ENCODE measurements at places on chromosomes 5 and 9.

DNA sequence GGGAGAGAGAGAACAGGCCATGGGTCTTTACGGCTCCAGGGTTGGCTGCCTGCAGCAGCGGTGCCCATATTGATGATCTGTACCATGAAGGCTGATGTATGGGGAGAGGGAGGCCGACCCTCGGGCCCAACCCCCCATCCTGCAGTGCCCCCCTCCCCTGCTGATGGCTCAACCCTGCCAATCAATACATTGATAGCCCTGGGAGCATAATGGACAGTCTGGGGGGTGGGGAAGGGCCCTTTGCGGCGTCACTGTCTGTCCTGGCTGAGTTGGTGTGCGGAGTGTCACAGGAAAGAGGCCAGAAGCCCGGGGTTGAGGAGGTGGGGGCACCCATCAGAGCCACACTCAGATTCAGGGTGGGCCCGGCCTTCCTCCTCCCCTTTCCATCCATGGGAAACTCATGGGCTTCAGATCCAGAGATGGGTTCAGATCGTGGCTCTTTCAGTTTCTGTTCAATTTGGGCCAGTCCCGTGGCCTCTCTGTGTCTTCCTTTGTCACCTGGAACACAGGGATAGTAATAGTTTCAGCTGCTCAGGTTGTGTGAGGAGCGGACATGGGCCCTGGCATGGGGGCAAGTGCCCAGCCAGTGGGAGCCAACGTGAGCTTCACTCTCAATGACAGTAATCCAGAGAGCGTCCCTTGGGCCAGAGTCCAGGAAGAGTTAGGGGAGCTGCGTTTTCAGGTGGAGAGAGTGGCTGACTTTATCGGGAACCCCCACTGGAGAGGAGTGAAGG is 9.5 kb downstream of the FGF18 start:
- no peak for DNase-seq

GRCh38 chr9:99823681-99824377 is 2.1 kb downstream of the NR4A3 start:
- DNase-seq, result no peak

- no peak for DNase-seq
Measured at GRCh38 chr5:157687198-157687554, 15.8 kb downstream of the C5orf52 start.

DNA sequence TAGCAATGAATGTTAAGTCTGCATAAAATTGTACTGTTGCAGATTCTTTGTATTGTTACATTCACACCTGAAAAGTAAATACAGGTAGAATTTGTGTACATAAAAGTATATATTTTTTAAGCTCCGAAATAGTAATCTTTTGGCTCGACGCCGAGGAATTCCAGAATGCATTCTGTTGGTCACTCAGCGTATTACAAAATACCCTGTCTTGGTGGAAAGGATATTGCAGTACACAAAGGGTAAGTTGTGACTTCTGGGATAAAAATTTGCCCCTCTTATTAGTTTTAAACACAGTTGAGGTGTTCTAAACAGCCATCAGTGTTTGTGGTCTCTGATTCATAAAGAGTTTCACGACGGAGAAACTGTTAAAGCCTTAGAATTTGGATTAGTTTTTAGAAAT is 257.6 kb downstream of the ARHGEF28 start:
- no peak for DNase-seq

DNA sequence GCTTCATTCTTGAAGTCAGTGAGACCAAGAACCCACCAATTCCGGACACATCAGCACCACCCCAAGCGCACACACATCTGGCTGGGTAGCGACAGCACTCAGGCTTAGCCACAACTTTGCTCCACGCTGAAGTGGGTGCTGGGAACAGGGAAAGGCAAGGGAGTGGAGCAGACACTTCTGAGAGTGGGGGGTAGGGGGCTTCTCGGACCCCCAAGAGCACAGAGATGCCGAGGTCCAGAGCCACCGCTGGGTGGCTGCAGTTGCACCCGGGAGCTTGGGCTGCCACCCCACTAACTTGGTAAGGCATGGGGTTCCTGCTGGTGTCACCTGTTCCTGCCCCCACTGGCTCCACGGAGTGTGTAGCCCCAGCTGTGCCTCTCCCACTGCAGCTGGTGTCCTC is 225.3 kb upstream of the RIOK2 start:
- no peak for DNase-seq

GRCh38 chr5:143262393-143263174 is 140.9 kb downstream of the NR3C1 start:
- peak; percentile 8 for DNase-seq

DNA sequence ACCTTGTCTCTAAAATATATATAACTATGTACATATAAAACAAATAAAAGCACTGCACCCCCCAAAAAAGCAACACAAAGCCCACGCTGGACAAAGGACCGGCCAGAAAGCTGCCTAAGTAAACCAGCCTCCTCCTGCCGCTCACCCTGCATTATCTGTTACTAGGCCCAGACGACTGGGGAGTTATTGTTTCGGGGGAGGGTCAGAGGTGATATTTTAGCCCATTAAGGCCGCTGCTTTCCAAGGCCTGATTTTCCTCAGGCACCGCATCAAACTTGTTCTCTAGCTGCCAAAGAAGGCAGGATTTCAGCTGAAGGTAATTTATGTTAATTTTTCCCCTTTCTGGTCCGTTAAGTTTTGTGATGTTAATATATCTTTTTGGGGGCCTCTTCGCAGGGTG is 44.0 kb upstream of the CTNNA1 start:
- DNase-seq, result no peak

DNA sequence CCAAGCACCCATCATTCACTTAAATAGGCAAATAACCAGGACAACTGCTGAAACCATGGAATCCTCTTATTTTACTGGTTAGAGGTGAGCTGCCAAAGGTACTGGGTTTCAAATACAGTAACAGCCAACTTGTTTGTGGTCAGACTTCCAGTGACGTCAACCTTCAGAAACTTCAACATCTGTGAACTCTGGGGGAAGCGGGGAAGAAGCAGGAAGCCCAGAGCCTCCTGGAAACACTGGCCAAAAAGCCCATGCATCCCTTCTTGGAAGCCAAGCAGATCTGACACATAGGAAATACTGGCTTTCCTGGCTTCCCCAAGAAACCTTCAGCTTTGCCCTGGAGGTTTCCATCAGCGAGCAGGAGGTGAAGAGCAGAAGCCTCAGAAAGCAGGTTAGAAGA is 4.9 kb upstream of the FRRS1L start:
- DNase-seq, result no peak

- no peak for DNase-seq
Measured at GRCh38 chr5:129899454-129899853, 4.8 kb upstream of the CHSY3 start.

DNA sequence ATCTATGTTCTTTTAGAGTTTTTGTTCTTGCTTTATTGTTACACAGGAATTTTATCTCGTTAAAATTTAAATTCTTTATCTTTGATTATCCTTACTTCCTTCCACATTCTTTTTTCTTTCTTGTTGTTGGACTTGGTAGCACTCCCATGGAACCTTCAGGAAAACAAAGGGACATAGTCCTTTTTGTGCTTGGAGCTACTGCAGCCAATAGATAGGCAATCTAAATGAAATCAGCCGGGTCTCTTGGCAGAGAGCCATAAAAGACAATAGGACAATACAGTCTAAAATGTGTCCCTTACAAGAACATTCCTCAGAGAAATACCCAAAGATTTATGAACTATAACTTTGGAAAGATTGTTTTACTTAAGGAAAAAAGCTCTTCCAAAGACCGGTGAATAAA is 548.1 kb upstream of the C9orf72 start:
- DNase-seq, result no peak

DNA sequence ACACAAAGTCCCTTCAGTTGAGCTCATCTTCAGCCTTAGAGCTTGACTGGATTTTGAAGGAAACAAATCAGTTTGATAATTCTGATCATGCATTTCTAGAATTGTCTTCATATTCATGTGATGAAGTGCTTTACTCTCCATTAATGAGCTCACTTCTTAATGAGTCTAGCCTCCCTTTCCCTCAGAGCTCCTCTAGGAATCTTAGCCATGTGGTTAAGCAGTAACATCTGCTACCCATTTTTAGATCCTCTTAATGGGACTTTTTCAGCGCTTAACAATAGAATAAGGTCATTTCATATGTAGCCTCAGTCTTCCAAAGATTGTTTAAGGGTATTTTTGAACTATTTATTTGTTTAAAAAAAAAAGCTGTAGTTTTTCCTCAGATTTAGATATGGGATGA is 36.9 kb upstream of the LURAP1L start:
- DNase-seq, result no peak

DNA sequence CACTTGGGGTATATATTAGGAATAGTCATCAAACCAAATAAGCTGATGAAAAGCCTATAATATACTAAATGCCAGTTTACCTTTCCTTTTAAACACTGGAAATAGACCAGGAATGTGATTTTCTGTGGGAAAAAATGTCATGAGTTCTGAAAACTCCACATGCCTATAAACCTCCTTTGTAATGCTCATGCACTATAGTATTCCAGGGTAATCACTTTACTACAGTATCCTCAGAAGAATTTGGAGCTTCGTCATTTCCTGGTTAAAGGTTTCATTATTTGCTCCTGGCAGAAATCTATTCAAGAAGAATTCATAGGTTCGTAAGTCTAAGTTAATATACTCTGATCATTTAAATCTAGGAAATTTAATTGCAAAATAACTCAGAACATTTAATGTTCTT is 1076.7 kb upstream of the DMAC1 start:
- DNase-seq, result no peak

DNA sequence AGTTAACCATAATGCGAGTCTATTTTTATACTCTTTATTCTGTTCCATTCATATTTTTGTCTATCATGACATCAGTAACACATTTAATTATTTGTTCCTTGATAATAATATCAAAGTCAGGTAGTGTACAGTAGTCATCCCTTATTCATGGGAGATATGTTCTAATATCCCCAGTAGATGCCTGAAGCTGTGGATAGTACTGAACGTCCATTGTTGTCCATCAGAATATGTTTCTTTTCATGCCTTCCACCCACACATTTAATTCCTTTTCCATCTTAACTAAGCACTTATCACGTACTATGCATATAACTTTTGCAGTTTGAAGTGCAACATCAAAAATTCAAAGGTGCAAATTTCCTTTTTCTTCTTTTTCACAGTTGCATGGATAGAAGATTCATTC is 53.6 kb downstream of the FER start:
- no peak for DNase-seq

- DNase-seq, result peak; percentile 62
Measured at GRCh38 chr9:108478431-108479332, 377.1 kb downstream of the ACTL7B start.

DNA sequence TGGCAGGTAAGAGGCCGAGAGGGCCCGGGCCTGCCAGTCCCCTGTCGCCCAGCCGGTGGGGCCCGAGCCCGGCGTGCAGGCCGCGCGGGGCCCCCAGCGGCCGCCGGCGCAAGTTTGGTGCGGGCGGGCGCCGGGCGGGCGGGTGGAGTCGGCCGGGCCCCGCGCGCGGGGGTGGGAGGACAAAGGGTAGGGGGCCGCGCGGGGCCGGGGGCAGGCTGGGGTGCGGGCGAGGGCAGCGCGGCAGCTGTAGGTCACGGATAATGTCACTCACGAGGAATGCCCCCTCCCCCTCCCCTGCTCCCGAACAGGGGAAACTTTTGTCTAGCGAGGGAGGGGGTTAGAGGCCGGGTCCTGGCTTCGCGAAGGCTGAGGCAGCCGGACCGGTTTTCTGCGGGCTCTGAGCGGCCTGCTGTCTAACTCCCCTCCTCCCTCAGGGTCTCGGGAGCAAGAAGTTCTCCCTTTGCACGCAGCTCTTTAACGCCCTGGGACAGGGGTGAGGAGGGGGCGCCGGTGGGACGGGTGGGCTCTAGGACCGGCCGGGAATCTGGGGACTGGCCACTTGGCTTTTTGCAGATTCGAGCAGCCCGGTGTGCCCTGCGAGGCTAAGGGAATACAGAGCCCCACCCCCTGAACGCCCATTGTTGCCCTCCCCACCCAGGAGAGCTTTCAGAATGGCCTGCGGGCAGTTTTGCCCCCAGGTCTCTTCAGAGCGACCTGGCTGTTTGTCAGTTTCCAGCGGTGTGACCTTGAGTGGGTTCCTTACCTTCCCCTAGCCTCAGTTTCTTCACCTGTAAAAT is 21.3 kb upstream of the NDST1 start:
- no peak for DNase-seq

- no peak for DNase-seq
Measured at GRCh38 chr9:130143279-130143893, 28.8 kb upstream of the NCS1 start.

- no peak for DNase-seq
Measured at GRCh38 chr5:148993283-148993936, 69.5 kb downstream of the SH3TC2 start.

DNA sequence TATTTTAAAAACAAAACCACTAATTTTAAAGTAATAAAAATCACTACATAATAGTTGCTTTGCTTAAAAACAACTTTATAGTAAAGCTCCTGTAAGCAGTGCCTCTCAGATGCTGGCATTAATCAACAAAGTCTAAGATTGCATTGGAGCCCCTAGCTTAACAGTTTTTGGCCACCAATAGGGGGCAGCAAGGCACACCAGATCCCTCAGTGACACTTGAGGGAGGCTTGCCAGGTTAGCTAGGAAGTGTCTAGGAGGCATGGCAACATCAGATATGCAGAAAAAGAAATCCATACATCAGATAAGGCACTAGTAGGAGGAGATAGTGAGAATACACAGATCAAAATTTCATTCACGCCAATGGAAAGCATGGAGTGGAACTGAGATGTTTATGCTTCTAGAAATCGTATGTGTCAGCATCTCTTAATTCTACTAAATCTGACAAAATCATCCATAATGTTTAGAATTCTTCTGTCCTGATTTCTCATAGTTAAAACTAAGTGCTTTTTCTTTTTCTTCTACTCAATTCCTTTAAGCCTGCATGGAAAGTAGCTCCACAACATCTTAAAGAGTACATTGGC is 73.6 kb upstream of the PAM start:
- DNase-seq, result no peak

- no peak for DNase-seq
Measured at GRCh38 chr5:125254267-125254666, 507.8 kb upstream of the ZNF608 start.

DNA sequence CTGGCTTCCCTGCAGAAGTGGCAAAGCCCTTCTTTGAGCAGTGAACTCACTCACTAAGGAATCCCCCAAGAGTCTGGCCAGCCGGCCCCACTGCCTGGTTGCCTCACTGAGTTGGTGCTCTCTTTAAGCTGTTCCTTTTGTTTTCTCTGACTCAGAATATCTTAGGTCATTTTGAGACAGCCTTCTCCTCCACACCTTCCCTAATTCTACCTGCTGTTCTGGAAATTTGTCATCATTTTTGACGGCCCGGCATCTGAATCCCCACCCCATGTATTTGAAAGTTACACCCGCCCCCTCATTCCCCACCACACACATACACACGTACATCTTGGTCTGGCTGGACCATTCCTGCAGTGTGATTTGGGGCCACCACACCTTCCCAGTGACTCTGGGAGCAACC is 41.8 kb downstream of the FGF1 start:
- DNase-seq, result no peak

- DNase-seq, result no peak
Measured at GRCh38 chr9:89527084-89527483, 29.2 kb upstream of the SEMA4D start.

GRCh38 chr9:124779368-124780059 is 2.6 kb downstream of the OLFML2A start:
- DNase-seq, result peak; percentile 49
